ENCODE measurements at places on chromosomes 16 and 17. TPM values are rescaled to one million over a fixed set of nuclear protein-coding genes. Genes with fewer than 3 reads are reported as not detected.

GRCh38 chr16:52592778-52593177 is 45.8 kb upstream of the TOX3 start:
- no peaks in the 10 kb centered on the region for H3K27me3 ChIP-seq
- no peak for DNase-seq
- H3K4me1 ChIP-seq, result peaks cover 2% of the 10 kb centered on the region
- H3K36me3 ChIP-seq, result no peaks in the 10 kb centered on the region
- H3K4me3 ChIP-seq, result no peak overlapping the region
- H3K27ac ChIP-seq, result no peak overlapping the region

DNA sequence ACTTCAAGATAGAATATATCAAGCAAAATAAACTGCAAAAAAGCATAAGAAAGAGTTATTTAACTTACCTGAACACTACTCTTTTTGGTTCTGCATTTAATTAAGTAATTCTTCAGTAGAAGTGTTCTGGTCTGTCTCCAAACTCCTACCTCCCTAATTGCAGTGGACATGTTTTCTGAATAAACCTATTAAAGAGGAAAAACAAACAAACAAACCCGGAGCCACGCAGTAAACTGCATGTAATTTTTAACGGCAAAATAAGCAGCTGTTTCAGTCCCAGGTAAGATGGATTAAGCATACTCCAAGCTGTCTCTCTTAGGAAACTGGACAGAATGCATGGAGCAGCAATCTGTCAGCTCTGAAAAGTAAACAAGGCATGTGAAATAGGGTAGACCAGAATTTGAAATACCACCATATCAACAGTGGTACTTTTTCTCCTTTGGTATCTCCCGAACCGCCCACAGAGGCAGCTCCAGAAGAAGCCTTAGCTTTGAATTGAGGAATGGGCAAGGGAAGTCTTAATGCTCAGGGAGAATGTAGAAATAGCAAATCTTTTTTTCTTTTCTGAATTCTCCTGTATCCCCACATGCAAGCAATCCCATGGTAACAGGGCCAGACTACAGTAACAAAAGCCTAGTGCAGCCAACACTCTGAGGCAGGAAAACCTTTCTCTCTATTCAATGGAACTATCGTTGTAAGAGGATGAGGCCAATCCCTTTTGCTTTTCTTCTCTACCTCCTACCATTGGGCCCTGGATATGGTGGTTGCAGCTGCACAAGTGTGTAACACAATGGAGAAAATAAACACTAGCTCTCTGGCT is 12.5 kb downstream of the ABCA5 start:
- no peaks in the 10 kb centered on the region for H3K36me3 ChIP-seq
- H3K27ac ChIP-seq, result no peak overlapping the region
- no peak for DNase-seq
- H3K27me3 ChIP-seq, result no peaks in the 10 kb centered on the region
- H3K4me3 ChIP-seq, result no peak overlapping the region

GRCh38 chr16:47262938-47263337 is 119.2 kb upstream of the NETO2 start:
- H3K27me3 ChIP-seq, result no peaks in the 10 kb centered on the region
- H3K36me3 ChIP-seq, result no peaks in the 10 kb centered on the region
- H3K27ac ChIP-seq, result no peak overlapping the region

DNA sequence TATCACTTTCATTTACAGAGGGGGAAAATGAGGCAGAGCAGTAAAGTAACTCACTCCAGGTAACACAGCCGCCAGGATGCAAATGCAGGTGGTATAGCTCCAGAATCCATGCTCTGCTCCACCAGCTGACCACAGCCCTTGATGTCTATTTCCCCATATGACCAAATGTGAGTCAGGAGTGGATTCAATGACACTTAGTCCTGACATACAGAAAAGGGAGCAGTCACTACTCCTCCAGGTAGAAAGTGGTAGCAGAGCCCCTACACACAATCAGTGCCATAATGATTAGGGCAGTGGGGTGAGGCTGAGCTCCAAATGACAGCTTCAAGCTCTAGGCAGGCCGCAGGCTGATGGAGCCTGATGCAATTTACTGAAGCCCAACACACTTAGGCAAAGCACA is 43.3 kb upstream of the GFOD2 start:
- no peaks in the 10 kb centered on the region for H3K4me1 ChIP-seq
- H3K36me3 ChIP-seq, result no peaks in the 10 kb centered on the region
- H3K4me3 ChIP-seq, result no peak overlapping the region

DNA sequence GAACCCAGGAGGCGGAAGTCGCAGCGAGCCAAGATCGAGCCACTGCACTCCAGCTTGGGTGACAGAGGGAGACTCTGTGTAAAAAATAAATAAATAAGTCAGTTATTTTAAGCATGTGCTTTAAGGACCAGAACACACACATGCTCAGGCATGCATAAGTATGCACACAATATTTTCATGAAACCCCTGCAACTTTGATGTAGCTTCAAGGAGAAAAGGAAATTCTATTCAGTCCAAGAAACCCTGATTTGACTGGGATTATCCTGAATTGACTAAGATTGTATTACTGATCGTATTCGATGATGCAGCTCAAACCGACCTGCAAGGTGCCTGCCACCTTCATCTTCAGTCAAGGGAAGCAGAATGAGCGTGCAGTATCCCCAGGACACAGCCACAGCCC is 841 bp downstream of the TEKT5 start:
- H3K36me3 ChIP-seq, result no peaks in the 10 kb centered on the region
- no peak for DNase-seq
- H3K27me3 ChIP-seq, result peaks cover 21% of the 10 kb centered on the region
- no peak overlapping the region for H3K4me3 ChIP-seq
- no peak overlapping the region for H3K27ac ChIP-seq

DNA sequence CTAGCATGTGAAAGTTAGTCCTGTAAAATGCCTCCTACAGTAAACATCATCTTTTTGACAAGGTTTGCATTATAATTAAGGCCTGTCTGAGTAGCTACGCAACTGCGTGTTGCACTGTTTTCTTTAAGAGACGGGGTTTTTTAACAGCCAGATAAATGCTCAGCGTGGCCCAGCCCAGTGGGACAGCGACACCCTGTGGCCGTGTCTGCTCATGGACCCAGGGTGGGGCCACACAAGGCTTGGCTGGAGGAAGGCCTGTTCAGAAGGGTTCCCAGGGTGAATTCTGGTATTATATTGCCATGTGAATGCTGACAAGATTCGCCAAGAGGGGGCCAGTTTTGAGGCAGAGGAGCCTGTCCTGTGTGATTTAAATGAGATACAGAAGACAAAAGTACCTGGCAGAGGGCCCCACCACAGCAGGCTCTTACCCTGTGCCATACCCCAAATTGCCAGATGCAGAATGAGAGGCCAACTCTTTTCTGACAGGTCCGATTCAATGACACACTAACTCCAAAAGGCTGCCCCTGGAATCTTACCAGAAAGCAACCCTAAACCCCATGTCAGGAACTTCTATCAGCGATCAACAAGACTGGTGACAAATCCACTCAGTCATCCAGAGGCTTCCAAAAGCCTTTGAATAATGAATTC is 65.9 kb upstream of the IRX6 start:
- no peak overlapping the region for H3K4me3 ChIP-seq
- peak; percentile 53 for DNase-seq
- no peak overlapping the region for H3K27ac ChIP-seq
- H3K36me3 ChIP-seq, result no peaks in the 10 kb centered on the region

The FNDC8 gene
- not detected for total RNA-seq

DNA sequence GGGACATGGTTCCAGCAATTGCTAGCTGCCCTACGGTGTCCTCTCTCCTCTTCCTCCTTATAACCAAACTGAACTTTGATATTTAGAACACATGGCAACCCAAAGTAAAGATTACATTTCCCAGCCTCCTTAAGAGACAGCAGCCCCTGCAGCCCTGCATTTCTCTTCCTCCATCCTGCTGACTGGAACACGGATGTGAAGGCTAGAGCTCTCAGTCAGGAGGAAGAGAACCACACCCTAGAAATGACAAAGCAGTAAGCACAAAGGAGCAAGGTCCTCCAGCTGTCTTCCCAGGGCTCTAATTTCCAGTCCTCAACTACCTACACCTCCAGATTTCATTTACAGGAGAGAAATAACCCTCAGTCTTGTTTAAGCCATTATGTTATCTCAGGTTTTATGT is 10.9 kb downstream of the DYNC1LI2 start:
- peaks cover 34% of the 10 kb centered on the region for H3K4me1 ChIP-seq
- no peaks in the 10 kb centered on the region for H3K27me3 ChIP-seq
- DNase-seq, result peak; percentile 29
- H3K4me3 ChIP-seq, result peak overlapping the region; percentile 25
- peaks cover 60% of the 10 kb centered on the region for H3K36me3 ChIP-seq

DNA sequence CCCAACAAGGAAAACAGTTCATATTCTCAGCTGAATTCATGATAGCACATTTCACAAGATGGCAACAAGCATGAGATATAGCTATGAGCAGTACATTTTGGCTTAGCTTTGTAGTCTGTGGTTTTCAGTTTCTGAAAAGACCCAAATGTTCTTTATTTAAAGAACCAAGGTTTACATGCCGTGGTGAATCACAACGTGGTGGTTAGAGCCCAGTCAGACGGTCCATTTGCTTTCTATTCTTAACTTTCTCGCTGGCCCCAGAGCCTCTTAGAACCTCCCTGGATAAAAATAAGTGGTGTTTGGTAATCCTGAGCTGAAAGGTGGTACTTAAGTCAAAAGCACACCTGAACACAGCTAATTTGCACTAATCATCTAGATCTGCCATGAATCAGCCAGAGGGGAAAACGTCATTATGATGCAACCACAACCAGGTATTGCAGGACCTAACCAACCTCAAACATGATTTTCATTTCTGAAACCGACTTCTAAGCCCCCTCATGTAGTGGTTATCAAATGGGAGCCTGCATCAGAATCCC is 18.6 kb upstream of the HAPSTR1 start:
- H3K4me3 ChIP-seq, result no peak overlapping the region
- DNase-seq, result no peak
- H3K27ac ChIP-seq, result peak overlapping the region; percentile 82
- H3K36me3 ChIP-seq, result peaks cover 5% of the 10 kb centered on the region
- no peaks in the 10 kb centered on the region for H3K27me3 ChIP-seq

The CDR2L gene
- total RNA-seq, result 39.4 TPM

GRCh38 chr16:1096169-1097082 is at the start of gene C1QTNF8:
TSS of gene C1QTNF8 (minus strand) at chr16:1096244. CDS start at chr16:1094922, 1,322 bp downstream.
- H3K36me3 ChIP-seq, result peaks cover 5% of the 10 kb centered on the region
- H3K4me1 ChIP-seq, result no peaks in the 10 kb centered on the region
- no peak for DNase-seq
- H3K4me3 ChIP-seq, result no peak within 1 kb of the TSS

GRCh38 chr16:14196011-14196410 is 124.9 kb downstream of the MRTFB start:
- no peaks in the 10 kb centered on the region for H3K27me3 ChIP-seq
- no peak overlapping the region for H3K4me3 ChIP-seq
- H3K4me1 ChIP-seq, result peaks cover 24% of the 10 kb centered on the region
- H3K36me3 ChIP-seq, result no peaks in the 10 kb centered on the region
- H3K27ac ChIP-seq, result no peak overlapping the region

GRCh38 chr16:23922406-23922805 is 86.6 kb downstream of the PRKCB start:
- H3K4me1 ChIP-seq, result no peaks in the 10 kb centered on the region
- DNase-seq, result no peak
- no peaks in the 10 kb centered on the region for H3K36me3 ChIP-seq
- H3K27ac ChIP-seq, result no peak overlapping the region
- peaks cover 65% of the 10 kb centered on the region for H3K27me3 ChIP-seq
- no peak overlapping the region for H3K4me3 ChIP-seq

The SNX20 gene
- not detected for total RNA-seq

- H3K4me3 ChIP-seq, result no peak overlapping the region
- peaks cover 40% of the 10 kb centered on the region for H3K4me1 ChIP-seq
- H3K27me3 ChIP-seq, result no peaks in the 10 kb centered on the region
- DNase-seq, result no peak
- H3K27ac ChIP-seq, result peak overlapping the region; percentile 2
Observed at GRCh38 chr17:36593656-36594316, 2.1 kb downstream of the DHRS11 start.

The OR1A1 gene
- not detected for total RNA-seq

- no peak overlapping the region for H3K27ac ChIP-seq
- DNase-seq, result peak; percentile 96
Observed at GRCh38 chr16:88442727-88443576, 10.1 kb upstream of the ZFPM1 start.

The ITGA2B gene
- 1.2 TPM for total RNA-seq

DNA sequence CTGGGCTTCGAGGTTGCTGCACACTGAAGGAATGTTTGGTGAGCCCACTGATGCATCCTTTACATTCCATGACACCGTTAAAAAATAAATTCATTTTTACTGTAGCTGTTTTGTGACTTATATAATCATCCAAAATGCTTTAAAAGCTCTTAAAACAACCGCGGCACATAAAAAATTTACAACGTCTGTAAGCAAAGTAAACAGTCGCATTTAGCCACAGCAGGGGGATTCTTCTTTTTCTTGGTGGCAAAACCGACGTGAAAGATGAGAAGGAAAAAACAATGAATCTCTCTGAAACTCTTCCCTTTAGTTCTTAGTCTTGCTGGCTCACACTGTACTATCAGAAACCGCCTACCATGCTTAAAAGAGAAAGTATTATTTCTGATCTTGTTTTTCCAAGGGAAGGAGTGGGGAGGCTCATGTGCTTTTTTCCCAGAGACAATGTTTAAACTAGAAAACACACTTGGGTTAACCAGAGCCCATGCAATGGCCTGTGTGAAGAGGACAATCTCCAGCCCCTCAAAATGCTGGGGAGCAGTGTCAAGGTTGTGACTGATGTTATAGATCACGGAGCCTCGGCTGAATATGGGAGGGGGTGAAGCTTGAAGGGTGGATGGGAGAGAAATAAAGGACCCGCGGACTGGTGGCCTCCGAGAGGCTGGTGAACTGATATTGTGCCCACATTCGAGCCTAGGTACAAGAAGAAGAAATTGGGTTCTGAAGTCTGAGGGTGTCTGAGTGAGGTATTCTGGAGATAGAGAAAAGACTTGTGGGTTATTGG is 91.1 kb downstream of the IRF8 start:
- H3K4me1 ChIP-seq, result peaks cover 8% of the 10 kb centered on the region
- H3K27me3 ChIP-seq, result peaks cover 59% of the 10 kb centered on the region
- no peaks in the 10 kb centered on the region for H3K36me3 ChIP-seq

DNA sequence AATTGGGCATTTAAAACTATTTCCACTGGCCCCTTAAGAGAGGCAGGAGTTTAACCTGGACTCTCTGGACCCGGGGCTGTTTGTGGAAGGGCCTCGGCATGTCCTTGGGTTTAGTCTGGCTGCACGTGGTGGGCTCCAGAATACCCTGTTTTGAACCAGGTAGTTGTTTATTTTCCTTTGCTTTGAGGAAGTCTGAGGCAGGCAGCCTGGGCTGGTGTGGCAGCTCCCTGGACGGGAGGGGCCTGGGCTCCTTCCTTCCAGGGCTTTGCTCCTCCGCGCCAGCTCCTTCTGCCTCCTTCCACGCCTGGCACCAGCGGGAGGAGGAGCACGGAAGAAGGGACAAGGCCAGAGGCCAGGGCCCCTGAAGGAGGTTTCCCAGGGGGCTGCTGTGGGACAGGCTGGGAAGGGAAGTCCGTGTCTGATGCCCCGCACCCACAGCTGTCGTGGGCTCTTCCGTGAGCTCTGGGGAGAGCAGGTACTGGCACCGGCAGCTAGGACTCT is 15.5 kb downstream of the BANP start:
- H3K4me3 ChIP-seq, result peak overlapping the region; percentile 65
- H3K27me3 ChIP-seq, result no peaks in the 10 kb centered on the region
- DNase-seq, result peak; percentile 59
- H3K36me3 ChIP-seq, result peaks cover under 1% of the 10 kb centered on the region

Measured in Calu3 (cell line).